ENCODE measurements at places on chromosomes 16 and 17.

DNA sequence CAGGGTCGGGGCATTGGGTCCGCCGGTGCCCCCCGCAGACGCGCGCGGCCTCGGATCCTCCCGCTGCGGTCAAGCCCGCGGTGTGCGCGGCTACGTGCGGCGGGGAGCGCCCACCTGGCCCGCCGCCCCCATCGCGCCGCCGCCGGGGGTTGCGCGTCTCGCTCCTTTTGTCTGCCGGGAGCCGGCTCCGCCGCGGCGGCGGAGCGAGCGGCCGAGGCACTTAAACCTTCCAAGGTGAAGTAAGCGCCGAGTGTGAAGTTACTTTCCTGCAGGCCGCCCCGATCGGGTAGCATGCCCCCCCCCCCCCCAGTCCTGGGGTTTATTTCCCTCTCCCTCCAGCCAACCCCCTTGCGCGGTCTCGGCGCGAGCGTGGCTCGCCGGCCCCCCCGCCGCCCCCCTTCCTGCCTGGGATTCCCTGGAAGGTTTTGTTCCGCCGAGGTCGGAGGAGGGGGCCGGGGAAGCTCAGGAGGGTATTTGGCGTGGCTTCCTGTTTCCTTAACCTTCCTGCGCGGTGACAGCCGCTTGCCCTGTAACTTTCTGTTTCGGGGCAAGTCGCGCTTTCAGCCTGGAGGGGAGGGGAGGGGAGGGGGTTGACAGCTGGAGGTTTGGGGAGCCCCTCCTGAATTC lies 56.6 kb upstream of the GSE1 start:
- no peak for DNase-seq

- no peak for DNase-seq
These were observed 6.2 kb upstream of the CBFA2T3 start for GRCh38 chr16:88983165-88983564.

- no peak for DNase-seq
These were observed 14.0 kb downstream of the RPH3AL start for GRCh38 chr17:338442-339192.

GRCh38 chr17:2262135-2262587 lies 41.4 kb downstream of the SMG6 start:
- no peak for DNase-seq

DNA sequence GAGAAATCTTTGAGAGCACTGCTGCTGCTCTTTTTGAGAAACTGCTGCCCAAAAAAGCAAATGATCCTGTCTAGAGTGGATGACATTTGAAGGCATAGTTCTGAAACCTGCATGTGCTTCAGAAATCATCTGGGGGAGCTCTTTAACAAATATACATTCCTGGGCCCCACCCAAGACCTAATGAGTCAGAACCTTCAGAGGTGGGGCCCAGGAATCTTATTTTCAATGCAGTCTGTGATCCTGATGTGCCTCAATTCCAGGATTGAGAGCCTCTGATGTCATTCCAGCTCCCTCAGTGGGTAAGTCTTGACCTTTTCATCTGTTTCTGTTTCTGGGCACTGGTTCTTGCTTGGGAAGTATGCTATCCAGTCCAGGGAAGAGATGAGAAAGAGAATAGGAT lies 42.3 kb downstream of the HNF1B start:
- no peak for DNase-seq

DNA sequence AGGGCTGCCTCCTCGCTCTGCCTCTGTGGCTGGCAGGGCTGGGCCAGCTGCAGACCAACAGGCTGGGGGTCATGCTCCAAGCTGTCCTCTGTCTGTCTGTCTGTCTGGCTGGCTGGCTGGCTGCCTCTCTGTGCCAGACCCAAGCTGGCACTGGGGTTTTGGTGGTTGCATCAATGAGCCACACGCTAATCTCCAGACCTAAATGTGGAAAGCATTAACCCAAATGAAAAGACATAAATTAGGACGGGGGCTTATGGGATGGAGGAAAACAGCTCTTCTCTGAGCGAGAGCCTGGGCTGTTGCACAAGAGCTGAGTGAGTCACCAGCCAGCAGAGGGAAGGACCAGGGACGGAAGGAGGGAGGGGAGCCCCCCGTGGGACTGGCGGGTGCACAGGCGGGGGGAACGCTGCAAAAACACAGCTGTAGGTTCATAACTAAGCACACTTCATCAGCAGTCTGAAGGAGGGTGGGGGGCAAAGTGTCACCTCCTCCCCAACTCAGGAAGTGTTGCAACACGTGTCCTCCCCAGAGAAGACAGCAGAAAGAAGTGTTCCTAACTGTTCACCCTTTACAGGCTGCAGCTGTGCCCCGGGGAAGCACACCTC lies 83.4 kb downstream of the GAS7 start:
- DNase-seq: no peak

GRCh38 chr17:81127133-81127455 lies 38.2 kb upstream of the PVALEF start:
- no peak for DNase-seq

DNA sequence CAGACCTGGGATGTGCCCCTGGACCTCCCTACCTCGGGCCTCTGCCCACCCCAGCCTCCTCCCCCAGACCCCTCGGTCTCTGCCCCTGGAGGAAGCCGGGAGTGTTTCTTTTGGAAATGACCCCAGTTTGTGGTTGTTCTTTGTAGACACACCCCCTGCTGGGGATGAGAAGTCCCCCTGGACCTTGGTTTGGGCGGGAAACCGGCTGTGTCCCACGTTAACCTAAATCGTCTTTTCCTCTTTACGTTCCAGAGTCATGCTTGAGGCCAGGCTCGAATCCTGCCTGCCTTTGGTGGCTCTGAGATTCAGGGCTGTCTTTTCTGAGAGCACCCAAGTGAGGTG lies 116.6 kb downstream of the METRNL start:
- no peak for DNase-seq

DNA sequence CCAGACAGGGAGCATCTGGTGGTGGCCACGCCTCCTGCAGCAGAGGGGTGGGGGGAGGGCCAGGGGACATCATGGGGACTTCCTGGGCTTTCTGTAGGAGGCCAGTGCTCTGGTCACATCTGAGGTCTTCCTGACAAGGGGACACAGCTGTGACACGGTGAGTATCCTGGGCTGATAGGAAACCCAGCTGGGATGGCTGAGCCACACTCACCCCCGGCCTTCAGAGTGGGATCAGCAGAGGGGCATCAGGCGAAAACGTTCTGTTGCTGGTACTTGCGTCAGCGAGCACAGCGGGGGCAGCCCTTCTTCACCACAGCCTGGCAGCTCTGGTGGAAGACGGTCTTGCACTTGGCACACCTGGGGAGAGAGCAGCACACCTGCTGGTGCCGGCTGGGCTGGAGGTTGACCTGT lies 122.9 kb upstream of the SMURF2 start:
- DNase-seq: no peak

- no peak for DNase-seq
These were observed 46.6 kb downstream of the VAC14 start for GRCh38 chr16:70754371-70754770.

DNA sequence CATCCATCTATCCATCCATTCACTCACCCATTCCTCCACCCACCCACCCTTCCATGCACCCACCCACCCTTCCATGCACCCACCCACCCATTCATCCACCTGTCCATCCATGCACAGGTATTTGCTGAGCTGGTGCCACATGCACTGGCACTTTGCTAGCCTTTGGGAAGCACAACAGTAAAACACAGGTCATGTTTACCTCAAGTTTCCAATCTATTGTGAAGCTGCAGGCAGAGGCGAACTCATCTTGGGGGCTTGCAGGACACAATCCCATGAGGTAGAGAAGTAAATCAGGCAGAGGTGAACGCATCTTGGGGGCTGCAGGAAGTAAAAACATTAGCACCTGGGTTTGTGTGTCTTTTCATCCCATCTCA lies 35.6 kb upstream of the CBFA2T3 start:
- DNase-seq: no peak

GRCh38 chr16:15971440-15971815 lies 22.0 kb downstream of the ABCC1 start:
- DNase-seq: no peak

GRCh38 chr17:45997624-45998023 lies 1.4 kb upstream of the STH start:
- DNase-seq: no peak

- no peak for DNase-seq
These were observed 14.1 kb downstream of the NQO1 start for GRCh38 chr16:69712277-69712676.

DNA sequence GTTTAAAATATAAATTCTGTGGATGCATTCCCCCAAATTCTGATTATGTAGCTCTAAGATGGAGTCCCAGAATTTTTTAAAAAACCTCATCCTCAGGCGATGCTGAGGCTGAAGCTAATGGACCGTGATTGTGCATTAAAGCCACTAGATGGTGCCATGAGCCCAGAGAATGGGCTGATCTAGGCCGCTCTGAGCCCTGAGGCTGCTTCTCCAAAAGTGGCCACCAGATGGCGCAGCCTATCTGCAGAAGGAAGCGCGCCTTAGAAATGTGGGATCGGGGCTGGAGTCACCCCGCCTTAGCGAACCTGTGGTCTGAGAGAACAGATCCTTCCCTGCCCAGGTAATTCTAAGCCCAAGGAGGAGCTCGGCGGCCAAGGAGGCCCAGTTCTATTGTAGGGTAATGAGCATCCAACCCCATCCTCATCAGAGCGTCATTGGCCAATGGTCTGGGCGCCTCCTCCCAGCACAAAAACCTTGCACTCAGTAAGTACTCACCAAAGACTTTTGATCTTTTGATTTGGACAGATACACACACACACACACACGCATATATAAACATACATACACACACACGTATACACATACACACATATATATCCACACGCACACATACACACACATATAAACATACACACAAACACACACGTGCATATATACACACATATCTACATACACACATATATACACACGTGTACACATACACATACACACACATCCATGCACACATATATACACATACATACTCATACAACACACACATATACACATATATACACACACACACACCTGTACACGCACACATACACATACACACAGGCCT lies 13.7 kb upstream of the MMP2 start:
- DNase-seq: peak; percentile 71
